CD4-positive, alpha-beta T cell treated with Interleukin-1 beta for 1 hour (primary cell): ENCODE measurements at places on chromosomes 4 and X.

DNA sequence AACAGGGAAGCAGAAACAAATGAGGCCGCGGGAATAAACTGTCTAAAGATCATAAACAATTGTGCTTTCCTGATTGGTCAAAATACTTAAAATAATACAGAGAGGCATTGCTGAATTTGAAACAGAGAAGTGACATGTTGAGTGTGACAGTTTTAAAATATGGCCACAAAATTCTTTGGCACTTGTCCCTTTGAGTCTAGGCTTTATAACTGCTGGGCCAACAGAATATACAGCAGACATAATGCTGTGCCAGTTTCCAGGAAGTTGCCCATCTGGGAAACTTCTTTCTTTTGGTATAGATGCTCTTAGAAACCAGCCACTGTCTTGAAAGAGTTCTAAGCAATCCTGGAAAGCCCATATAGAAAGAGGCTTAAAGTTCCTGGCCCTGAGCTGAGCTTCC, 668.4 kb downstream of the CENPC start:
- no peak for DNase-seq

DNA sequence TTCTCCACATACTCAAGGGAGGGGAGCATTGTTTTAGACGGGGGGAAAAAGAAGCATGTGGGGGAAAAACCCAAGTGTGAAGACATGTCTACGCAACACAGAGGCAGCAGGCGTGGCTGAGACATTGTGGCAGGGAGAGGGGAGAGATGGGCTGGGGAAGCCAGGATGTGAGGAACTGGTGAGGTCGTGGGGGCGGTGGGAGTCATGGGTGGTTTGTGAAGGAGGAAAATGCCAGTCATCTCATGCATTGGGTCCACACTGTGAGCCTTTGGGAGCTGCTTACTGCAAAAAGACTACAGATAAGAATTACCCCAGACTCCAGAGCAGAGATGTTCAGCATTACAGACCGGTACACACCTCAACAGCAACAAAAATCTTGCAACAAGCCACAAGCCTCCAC, 2.1 kb downstream of the JAKMIP1 start:
- DNase-seq = peak; percentile 33

DNA sequence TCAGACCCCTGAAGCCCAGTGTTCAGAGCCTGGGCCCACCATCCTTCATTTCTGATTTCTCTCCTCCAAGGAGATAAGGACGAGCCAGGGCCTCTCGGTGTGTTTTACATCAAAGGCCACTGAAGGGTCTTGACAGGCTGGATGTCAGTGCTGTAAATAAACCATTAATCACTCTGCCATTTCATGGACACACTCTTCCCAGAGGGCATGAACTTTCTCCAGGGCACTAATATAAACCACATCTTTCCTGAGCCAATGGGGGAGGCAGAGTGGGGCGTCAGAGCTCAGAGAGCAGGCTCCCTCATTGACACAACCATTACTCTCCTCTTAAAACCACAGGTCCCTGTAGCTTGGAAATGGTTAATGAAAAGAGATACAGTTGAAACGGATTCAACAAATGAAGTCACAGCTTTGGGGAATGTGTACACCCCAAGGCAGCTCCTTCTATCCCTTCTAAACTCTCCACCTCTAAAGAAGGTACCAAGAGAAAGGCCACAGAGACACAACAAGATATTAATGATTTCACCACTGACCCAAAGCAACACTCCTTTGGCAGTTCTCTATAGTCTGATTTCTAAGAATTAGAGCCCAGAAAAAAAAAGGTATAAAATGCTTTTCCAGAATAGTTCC, 200.6 kb downstream of the CHIC2 start:
- no peak for DNase-seq

DNA sequence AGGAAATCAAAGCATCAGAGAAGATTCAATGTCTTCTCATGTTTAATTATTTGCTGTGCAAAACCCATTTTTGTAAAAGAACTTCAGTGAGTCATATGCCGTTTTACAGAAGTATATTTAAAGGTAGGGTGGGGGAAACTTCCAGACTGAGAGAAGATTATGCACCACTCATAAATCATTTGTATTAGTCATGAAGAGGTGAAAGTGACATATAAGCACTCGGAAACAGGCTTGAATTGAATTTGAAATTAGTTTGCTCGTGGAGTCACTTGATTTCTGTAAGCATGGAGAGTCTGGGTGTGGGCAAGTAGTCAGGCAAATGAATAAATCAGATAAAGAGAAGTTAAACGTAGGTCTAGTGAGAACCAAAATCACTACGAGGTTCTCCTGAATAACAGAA, 335.1 kb downstream of the ANK2 start:
- no peak for DNase-seq

- no peak for DNase-seq
Observed at GRCh38 chr4:109640644-109641043, 62.6 kb downstream of the CASP6 start.

GRCh38 chr4:84814094-84814750, 152.3 kb downstream of the WDFY3 start:
- DNase-seq = peak; percentile 2

DNA sequence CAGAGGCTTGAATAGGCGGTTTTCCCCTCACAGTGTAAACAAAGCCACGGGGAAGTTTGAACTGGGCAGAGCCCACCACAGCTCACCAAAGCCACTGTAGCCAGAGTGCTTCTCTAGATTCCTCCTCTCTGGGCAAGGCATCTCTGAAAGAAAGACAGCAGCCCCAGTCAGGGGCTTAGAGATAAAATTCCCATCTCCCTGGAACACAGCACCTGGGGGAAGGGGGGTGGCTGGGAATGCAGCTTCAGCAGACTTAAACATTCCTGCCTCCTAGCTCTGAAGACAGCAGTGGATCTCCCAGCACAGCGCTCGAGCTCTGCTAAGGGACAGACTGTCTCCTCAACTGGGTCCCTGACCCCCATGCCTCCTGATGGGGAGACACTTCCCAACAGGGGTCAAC, 44.0 kb upstream of the USP38 start:
- no peak for DNase-seq

DNA sequence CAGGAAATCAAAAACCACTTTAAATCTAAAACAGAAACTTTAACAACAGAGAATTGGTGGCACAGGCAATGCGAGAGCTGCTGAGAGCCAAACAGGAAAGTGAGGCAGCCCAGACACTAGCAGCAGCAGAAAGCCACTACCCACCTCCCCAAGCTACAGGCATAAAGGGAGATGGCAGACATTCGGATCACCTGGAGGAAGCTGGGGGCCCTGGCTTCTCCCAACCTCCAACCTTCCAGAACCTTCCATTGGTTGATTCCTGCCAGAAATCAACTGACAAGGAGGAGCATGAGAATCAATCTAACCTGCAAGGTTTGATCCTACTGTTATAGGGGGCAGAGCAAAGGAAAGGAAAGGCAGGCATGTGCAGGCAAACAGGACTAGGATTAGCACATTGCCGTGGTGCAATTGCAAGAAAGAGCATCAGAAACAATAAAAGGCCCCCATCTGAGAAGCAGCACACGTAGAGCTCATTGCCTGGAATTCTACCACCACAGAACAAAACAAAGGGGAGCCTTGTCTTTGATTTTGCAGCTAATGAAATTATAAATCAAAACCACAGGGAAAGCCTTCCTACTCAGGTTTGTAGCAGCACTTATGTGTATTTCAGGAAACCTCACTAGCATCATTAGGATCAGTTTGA, 427.3 kb upstream of the RASGEF1B start:
- DNase-seq = no peak

- DNase-seq = no peak
Observed at GRCh38 chr4:42119886-42120285, 32.6 kb downstream of the BEND4 start.

GRCh38 chr4:93852680-93853079, 24.1 kb downstream of the ATOH1 start:
- DNase-seq = no peak

DNA sequence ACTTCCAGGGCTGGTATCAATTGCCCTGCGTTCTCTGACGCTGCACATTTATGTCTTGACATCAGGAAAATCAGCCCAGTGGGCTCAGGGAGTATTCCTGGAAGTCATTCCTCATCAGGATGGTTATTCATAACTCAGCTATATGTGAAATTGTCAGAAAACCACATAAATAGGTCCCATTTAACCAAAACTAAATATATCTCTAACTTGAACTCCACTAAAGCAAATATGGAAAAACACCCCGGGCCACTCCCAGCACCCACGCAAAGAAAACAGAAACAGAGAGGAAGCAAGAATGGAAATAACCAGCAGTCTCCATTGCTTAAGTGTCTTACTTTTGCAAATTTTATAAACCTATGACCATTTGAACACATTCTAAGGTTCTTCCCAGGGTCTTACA, 112.0 kb downstream of the IRF2 start:
- no peak for DNase-seq

DNA sequence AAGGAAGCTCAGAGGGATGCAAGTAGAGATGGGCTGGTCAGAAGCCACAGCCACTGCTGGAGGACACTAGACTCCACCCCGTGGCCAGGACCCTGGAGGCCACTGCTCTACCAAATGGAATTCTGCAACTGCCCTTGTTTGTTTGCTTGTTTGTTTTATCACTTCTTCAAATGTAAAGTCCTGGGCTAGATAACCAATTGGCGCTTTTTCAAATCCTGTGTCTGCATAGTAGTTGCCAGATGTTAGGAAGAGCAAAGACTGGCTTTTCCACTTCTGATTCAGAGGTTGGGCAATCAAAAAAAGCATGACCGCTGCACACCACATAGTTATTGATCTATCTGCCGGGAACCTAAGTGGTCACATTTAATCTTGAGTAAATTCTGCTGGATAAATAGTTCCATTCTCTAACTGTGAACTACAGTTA, 255.2 kb upstream of the SFRP2 start:
- no peak for DNase-seq

DNA sequence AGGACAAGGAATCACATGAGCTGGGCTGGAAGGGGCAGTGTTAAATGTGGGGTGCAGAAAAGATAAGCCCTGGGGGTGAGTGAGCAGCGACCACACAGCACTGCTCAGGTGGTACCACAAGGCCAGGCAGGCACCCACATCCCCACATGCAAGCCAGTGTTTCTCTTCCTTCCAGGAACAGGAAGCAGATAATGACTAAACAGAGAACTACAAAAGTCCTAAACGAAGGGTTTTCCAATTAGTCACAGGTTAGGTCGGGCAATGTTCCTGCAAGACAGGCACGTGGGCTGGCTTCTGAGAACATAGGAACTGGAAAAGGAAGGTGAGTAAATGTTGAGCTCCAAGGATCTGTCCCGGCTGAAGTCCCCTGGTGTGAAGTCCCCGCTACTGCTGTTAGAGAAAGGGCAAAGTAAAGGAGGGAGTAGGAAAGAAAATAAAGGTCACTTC, 19.5 kb downstream of the RELL1 start:
- DNase-seq = no peak

DNA sequence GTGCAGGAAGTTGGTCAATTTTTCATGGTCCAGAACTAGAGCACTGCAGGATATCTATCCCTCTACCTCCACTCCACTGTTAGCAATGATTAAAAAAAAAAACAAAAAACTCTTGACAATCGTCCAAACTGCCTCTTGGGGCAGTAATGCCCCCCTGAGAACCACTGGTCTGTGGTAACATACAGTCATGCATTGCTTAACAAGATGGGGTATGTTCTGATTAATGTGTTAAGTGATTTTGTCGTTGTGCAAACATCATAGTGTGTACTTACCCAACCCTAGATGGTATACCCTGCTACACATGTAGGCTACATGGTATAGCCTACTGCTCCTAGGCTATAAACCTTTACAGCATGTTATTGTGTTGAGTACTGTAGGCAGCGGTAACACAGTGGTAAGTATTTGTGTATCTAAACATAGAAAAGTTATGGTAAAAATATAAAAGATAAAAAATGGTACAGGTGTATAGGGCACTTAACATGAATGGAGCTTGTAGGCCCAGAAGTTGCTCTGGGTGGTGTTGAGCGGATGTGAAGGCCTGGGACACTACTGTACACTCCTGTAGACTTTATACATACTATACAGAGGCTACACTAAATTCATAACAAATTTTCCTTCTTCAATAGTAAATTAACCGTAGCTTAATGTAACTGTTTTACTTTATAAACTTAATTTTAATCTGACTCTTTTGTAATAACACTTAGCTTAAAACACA, 34.1 kb downstream of the ART3 start:
- DNase-seq = no peak

DNA sequence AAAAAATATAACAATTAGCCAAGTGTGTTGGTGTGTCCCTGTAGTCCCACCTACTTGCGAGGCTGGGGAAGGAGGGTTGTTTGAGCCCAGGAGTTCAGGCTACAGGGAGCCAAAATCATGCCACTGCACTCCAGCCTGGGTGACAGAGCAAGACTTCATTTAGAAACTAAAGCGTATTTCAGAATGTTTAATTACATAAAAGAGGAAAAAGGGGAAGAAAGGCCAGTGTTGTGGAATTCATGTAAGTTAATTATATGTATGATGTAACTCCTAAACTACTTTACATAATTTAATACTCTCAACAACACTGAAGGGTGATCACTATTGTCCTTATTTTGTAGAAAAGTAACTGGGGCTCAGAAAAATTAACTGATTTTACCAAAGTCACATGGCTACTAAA, 67.2 kb upstream of the HOPX start:
- DNase-seq = no peak

DNA sequence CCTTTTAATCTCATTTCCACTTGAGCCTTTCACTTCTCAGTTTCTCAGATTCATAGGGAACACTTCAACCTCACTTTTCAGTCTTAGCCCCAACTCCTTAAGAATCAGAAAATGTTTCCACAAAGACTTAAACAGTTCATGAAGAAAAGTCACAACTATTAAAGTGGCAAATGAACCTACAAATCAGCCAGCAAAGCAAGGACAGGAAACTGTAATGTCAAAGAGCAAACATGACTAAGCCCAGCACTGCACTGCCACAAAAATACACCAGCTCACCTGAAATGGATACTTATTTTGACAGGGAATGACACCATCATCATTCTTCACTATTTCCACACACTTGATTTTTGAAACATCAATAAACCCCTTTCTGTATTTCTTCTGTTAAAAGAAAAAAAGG, 41.8 kb upstream of the TXK start:
- DNase-seq = no peak

DNA sequence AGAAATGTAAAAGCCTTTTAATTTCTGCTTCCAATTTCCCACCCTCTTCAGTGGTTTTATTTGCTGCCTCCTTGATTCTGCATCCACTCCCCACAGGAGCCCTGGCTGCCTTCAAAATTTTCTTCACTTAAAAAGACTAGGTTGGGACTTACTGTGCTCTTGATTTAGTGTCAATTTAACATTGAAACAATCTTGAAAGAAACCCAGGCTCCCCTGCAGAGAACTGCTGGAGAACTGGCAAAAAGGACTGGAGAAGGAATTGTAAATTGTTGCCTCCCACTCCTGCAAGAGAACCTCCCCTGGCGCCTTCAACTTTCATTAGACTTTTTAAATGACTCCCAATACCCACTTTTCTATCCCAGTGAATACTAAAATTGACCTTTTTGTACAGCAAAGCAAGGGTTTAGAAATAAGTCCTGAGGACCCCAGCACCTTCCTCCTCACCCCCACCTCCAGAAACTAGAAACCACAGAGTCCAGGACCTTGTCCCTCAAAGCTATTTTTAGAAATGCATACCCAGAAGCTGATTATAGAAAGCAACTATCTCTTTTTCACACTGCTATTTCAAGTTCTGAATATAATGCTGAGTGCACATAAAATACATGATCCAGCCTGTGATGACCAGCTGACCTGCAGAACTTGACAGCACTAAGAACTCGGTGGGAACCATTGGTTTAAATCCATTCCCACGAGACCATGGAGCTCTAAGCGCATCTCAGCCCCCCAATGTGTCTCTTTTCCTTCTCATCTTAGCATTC, 155.5 kb downstream of the INPP4B start:
- DNase-seq = no peak

GRCh38 chr4:106039796-106040195, 144.5 kb downstream of the NPNT start:
- no peak for DNase-seq

GRCh38 chr4:119034276-119035008, 101.2 kb upstream of the MYOZ2 start:
- no peak for DNase-seq
